CD14-positive monocyte (primary cell): ENCODE measurements at places on chromosomes 2 and 18.

DNA sequence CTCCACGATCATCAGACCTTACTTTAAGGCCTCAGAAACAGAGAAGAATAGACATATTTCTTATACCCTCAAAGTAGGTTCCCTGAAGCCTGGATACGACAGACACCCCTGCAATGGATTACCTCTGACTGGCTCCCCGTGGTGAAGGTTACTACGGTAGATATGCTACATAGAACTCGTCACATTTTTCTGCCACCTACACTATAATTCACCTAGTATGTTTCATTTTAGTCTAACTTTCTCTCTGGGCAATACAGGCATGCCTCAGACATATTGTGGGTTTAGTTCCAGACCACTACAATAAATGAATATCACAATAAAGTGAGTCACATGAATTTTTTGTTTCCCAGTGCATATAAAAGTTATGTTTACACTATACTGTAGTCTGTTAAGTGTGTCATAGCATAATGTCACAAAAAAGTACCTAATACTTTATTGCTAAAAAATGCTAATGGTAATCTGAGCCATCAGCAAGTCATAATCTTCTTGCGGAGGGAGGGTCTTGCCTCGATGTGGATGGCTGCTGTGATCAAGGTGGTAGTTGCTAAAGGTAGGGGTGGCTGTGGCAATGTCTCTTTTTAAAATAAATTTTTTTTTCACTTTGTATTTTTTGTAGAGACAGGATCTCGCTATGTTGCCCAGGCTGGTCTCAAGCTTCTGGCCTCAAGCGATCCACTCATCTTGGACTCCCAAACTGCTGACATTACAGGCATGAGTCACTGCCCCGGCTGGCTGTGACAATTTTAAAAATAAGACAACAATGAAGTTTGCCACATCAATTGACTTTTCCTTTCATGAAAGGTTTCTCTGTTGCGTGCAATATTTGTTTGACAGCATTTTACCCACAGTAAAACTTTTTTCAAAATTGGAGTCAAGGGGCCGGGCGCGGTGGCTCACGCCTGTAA is 64.6 kb downstream of the TGIF1 start:
- DNase-seq, result no peak

DNA sequence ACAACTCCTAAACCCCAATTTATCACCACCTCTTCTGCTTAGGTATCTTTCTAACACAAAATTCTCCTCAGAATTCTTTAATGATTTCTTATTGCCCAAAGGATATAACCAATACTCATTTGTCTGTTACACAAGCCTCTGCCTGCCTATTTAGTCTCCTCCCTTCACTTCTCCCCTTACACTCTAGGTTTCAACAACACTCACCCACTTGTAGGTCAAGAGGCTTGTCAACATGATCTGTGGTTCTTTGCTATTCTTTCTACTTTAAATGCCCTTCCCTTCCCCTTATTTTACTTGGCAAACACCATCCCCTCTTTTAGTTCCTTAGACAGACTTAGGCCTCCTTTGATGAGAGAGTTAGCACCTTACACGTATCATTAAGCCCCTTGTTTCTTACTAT is 69.0 kb upstream of the C2orf15 start:
- DNase-seq, result no peak

- DNase-seq, result no peak
Observed at GRCh38 chr18:40576507-40577115, 1378.4 kb upstream of the PIK3C3 start.

DNA sequence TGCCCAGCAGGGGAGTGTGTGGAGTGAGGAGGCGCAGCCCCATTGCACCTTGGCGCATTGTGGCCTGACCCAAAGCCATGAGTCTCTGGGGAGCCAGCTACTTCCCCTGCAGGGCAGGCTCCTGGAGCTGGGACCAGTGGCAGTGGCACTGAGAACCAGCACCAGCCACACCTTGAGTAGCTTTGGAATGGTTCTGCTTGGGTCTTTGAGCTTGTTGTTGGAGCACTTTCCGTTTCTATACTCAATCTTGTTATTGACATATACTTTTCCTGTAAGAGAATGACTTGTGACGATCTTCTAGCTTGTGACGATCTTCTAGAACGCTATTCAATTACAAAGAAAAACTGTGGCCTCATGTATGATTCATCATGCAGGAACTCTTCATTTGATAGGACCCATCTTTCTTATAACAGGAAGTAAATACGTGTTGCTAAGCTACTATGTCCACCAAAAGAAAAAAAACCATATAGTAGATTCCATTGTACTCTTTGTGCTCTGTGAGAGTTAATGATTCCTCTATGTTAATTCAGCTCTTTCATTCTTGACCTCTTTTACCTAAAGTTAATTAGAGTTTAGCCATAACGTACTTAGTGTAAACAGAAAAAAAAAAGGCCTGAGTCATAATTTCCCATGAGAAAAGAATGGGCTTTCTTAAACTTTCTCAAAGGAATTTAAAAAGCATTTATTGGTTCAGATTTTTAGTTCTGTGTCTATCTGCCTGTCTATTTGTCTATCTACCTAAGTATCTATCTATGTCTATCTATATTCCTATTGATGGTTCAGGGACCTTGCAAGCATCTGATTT is 113.1 kb downstream of the GATA6 start:
- peak; percentile 77 for DNase-seq

DNA sequence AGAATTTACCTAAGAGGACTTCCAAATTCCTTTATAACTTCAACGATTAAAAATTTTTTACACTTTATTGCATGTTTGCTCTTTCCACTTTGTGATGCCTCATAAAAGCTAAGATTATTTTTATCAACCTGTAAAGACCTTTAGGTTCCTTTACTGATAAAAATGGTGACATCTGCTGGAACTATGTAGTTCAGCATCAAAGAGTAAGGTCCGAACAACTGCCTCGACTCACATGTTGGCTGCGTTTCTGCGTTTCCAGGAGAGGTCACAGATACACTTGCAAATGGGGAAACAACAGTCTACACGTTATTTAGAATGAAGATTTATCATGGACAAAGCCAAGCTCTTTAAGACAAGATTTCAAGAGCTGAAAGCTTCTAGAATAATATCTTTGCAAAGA is 18.8 kb upstream of the TMX3 start:
- no peak for DNase-seq

- no peak for DNase-seq
Observed at GRCh38 chr2:27083410-27084296, 2.9 kb upstream of the KHK start.

DNA sequence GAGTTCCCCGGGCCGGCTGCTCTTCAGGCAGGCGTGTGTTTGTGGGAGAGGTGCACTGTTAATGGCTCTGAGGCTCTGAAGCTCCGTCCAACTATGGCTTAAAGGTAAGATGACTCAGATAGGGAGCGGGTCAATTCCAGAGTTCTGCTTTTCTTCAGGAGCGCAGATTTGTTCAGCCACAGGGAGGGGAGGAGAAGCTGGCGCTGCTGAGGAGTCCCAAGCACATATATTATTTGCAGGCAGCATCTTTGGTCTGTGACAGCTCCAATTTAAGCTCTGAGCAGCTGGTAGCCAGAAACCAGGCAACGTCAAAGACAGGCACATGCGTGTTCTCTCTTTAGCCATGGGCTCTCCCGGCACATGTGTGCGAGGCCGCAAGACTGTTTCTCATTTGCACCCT is 229.2 kb downstream of the BCL2 start:
- DNase-seq, result peak; percentile 23

DNA sequence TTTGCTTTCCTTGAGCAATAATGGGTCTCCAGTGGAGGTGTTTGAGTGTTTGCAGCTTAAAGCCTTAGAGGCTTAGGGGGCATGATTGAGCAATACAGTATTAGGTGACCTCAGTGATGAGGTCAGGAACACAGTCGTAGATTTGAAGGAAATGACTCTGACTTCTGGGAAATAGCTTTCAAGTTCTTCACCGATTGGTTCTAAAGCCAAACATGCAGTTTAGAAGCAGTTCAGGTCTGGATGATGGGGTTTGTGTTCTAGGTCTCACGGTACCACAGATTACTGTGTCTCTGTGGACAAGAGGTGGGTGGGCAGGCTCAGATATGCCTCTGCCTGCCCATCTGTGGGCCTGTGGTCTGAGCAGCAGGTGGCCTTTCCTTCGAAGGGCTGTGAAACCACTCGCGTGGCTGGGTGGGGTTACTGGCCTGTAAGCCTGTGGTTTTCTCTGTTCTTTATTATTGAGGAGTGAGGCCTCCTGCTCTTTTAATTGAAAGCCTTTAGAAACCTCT is 7.8 kb downstream of the MTHFD2 start:
- DNase-seq, result peak; percentile 53

DNA sequence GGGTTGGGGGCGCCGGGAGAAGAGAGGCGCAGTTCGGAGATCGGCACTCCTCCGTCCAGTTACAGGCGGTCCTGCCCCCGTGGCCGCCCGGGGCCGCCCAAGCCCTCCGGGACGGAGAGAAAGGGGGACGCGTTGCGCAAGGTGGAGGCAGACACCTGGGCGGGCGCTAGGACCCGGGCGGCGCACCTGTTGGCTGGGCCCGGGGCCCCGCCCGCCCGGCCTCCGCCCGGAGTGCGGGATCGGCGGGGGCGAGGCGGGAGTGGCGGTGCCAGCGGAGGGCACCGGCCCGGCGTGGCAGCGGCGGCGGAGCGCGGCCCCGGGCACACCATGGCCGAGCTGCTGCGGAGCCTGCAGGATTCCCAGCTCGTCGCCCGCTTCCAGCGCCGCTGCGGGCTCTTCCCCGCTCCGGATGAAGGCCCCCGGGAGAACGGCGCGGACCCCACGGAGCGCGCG is at the start of gene SGPP2:
Gene SGPP2, plus strand, starts transcription at position 268 of the 453 bp plus-strand sequence. Its CDS starts 60 bp downstream, at position 328.
- no peak for DNase-seq

- no peak for DNase-seq
Observed at GRCh38 chr18:69734536-69734935, 213.1 kb downstream of the CD226 start.

- no peak for DNase-seq
Observed at GRCh38 chr2:225765820-225766219, 366.3 kb downstream of the NYAP2 start.

DNA sequence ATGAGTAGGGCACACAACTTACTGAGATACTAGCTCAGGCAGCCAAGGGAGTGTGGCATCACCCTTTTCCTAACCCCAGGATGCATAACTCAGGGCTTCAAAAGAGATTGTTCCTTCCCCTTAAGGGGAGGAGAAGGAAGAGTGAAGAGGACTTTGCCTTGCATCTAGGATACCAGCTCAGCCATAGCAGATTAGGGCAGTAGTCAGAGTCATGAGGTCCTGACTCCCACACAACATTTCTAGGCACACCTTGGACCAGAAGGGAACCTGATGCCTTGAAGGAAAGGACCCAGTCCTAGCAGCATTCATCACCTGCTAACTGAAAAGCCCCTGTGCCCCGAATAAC is 1433.2 kb upstream of the TMEFF2 start:
- DNase-seq, result no peak

GRCh38 chr18:31500051-31500688 is 2.2 kb downstream of the DSG2 start:
- no peak for DNase-seq

GRCh38 chr18:41982942-41983660 is 28.1 kb downstream of the PIK3C3 start:
- DNase-seq, result no peak

GRCh38 chr18:45423659-45424058 is 191.6 kb upstream of the SLC14A2 start:
- no peak for DNase-seq
